NCI-H1417 treated with DMSO at 0.1 percent for 48 hours (cell line): ENCODE measurements at places on chromosomes 7 and 10.

GRCh38 chr10:91313796-91314485 lies 93.5 kb downstream of the PCGF5 start:
- no peak for DNase-seq

- no peak for DNase-seq
Observed at GRCh38 chr10:44856696-44857095, 54.4 kb upstream of the TMEM72 start.

GRCh38 chr10:88103576-88103975 lies 240.2 kb downstream of the PTEN start:
- DNase-seq, result no peak

DNA sequence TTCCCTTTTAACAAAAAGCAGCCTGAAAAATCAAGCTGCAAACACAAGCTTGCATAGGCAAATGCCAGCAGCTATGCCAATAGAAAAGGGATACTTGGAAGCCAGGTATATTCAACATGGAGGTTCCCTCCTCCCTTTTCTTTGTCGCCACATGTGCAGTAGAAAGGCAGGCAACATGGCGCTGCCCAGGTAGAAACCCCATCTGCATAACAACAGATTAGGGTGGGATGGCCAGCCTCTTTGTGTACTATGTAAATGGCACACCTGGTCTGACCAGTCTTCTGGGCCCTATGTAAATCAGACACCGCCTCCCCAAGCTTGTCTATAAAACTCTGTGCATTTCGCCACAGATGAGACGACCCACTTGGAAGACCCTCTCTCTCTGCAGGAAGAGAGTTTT lies 58.1 kb downstream of the CCDC3 start:
- DNase-seq, result no peak

DNA sequence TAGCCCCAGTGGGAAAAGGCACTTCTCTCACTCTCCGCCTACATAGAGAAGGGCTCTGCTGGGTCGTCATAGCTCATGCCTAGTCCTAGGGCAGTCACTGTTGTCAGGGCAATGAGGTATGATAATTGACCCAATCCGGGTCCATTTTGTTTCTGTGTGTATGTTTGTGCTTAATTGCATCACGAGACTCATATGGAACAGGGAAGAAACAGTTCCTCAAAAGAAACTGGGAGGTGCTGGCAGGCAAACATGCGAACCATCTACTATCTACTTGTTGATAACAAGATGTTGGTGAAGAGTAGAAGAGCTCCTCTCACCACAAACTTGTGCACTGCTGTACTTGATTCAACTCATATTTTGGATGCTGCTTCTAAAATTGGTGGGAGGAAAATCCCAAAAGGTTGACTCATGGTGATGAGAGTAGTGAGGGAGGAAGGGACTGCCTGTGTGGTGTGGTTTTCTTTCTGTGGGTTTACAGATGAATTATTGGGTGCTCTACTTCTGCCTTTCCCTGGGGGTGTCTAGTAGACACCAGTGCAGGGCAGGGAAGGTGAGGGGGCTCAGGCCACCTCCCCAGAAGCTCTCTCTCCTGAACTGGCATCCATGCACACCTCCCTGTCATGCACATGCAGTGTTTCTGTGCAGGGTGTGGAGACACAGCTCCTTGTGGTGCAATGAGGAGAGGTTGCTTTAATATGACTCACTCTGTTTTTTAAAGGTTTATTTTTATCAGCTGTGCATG lies 29.4 kb downstream of the LSMEM1 start:
- DNase-seq, result no peak

GRCh38 chr10:115956225-115957011 lies 316.6 kb downstream of the GFRA1 start:
- no peak for DNase-seq

- DNase-seq, result no peak
Observed at GRCh38 chr10:18312374-18313139, 172.3 kb downstream of the CACNB2 start.

- DNase-seq, result no peak
Observed at GRCh38 chr10:21183025-21183424, 285.9 kb upstream of the NEBL start.

GRCh38 chr10:51983481-51983880 lies 284.1 kb upstream of the CSTF2T start:
- no peak for DNase-seq

DNA sequence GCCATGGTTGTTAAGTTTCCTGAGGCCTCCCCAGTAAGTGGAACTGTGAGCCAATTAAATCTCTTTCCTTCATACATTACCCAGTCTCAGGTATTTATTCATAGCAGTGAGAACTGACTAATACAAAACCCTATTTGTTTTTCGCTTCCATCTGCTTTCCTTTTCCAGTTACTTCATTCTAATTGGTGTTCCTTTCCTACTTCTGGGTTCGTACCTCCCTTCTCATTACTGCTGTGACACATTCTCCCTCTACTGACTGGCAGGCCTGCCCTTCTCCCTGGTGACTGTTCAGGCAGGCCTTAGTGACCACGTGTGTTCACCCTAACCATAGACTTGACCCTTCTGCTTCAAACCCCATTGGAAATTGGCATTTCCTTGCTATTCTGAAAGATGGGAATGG lies 37.7 kb downstream of the MTURN start:
- DNase-seq, result no peak

DNA sequence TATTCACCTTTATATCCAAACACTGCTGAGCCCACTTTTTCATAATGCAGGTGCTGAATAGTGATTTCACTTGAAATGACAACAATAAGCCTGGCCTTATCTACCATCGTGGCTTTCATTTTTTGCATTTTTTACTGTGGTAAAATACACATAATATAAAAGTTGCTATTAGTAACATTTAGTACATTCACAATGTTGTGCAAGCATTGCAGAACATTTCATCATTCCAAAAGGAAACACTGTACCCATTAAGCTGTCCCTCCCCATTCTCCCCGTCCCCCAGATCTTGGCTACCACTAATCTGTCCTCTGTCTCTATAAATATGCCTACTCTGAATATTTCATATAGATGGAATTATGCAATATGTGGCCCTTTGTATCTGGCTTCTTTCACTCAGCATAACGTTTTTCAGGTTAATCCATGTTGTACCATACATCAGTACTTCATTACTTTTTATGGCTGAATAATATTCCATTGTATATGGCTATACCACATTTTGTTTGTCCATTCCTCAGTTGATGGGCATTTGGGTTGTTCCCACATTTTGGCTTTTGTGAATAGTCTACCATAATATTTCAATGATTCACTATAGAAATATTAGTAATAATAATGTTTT lies 68.5 kb upstream of the ARID5B start:
- DNase-seq, result no peak

- DNase-seq, result no peak
Observed at GRCh38 chr7:142088022-142088714, 23.4 kb upstream of the MGAM2 start.

DNA sequence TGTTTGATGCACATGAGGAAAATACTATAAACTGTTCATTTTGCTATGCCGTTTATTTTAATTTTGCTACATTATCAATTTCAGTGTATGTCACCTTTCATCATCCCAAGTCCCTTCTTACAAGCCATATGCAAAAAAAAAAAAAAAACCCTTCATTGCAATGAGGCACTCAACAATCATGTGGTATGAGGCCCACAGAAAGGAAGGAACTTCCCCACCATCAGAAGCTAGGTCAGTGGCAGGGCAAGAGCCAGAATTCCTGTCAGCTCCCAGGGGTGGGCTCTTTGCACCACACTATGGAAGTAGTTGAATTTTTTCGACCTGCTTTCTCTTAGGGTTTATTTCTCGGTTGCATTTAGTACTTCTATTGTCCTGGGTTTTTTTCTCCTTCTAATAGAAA lies 75.4 kb downstream of the NOC3L start:
- no peak for DNase-seq

- no peak for DNase-seq
Observed at GRCh38 chr10:132069849-132070182, 4.1 kb downstream of the JAKMIP3 start.

GRCh38 chr10:104424719-104425118 lies 71.1 kb downstream of the CFAP58 start:
- DNase-seq, result no peak

- DNase-seq, result no peak
Observed at GRCh38 chr10:104640339-104641186, 527 bp upstream of the SORCS3 start.

- no peak for DNase-seq
Observed at GRCh38 chr10:35347121-35347562, 10.8 kb downstream of the CCNY start.

DNA sequence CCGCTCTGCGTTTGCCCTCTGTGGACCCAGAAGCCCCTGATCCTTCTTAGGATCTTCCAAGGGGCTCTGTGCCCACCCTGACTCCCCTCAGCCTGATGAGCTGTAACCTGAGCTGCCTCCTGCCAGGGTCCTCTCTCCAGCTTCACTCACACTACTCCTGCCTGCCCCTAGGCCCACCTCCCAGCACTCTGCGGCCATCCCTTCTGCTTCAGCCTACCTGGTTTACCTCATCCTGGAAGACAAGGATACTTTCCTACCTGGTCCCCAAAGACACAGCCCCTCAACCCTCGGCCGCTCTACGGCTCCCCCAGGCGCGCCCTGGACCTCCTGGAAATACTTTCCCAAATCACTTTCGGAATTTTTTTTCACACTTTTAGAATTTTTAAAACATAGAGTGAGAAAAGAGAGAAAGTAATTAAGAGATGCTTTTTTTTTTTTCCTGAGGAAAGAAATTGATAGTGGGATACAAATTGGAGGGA lies 6.4 kb upstream of the ZNF862 start:
- no peak for DNase-seq

DNA sequence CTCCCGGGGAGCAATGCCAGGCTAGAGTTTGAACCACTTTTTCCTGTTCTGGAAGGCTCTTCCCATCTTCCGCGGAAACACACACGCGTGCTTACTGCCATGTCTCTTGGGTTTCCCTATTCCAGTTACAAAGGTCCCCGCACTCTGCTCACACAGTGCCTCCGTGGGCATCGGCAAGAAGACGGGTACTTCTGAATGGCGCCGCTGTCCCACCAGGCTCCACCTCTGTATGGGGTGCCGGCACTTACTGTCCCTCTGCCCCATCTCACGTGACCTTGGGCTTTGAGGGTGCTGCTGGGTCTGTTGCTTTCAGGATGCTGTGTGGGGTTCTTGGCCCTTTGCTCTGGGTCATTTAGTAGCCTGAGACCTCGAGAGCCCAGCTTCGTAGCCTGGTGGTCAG lies 170.7 kb upstream of the SH2B2 start:
- DNase-seq, result no peak

DNA sequence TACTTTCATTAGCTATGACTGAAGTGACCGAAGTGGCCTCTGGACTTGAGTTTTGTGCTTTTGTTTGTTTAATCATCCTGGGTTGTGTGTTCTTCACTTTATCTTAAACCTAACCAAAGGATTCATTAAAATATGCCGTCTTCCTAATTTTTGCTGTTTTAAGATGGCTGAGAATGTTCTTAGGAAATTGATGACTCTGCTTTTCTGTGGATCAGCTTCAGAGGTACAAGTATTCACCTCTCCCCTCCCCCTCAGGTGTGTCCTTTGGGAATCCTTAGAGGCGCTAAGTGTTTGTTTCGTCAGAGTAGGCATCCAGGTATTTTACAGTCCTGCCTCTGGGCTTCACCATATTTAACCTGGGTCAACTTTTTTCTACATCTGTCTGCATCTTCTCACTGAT lies 1.1 kb downstream of the CCDC126 start:
- DNase-seq, result no peak

DNA sequence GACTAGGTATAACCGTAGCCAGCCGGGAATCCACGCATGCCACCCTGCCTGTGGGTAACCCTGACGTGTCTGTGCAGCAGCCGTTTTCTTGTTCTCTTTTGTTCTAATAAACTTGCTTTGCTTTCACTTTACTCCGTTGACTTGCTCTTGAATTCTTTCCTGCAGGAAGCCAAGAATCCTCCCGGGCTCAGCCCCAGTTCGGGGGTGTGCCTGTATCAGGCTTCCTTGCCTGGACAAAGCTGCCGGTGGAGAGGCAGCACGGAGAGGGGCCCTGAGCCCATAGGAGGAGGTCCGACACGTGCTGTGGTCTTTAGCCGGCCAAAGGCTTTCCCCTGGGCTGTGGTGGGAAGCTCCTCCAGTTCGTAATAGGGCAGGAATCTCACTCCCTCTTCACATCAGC lies 256.5 kb upstream of the PPP2R2D start:
- DNase-seq, result no peak
